G401 (cell line): ENCODE measurements at places on chromosomes 6 and 20. TPM values are rescaled to one million over a fixed set of nuclear protein-coding genes. Genes with fewer than 3 reads are reported as not detected.

DNA sequence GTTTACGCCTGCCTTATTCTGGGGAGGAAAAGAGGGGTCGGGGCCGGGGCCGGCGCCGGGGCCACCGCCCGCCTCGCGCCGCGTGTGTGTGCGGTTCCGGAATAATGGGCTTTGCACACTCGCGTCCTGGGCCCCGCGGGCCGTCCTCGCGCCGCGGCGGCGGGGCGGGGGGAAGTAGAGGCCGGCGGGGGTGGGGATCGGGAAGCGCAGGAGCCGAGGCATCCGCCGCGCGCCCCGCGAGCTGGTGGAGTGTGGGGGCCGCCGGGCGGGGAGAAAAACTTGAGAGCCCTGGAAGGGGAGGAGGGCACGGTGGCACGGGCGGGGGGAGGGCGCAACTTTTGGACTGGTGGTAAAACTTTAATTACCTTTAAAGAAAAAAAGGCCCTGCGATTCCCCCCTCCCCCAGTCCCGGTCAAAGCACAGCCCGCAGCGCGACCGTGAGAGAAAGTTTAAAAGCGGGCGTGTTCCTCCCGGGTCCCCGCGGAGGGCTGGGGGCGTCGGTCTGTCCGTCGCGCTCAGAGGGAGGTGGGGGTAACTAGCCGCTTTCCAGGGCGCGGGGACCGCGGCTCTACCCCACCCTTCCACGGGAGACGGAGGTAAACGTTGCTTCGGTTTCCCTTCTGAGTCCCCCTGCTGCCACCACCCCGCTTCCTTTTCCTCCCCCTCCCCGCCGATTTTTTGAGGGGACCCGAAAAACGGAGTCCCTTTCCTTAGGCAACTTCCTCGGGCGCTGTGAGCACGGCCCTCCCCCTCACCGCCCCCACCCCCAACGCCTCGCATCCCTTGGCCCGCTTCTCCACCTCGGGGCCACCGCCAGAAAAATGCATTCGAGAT is 1.9 kb downstream of the L3MBTL3 start:
- peak; percentile 15 for DNase-seq

The MCM3 gene
- total RNA-seq: 326 and 392 TPM in 2 replicates

The CST3 gene
- 26.7 and 56.5 TPM in 2 replicates for total RNA-seq

The CEP43 gene
- total RNA-seq: 21.3 and 48.8 TPM in 2 replicates

DNA sequence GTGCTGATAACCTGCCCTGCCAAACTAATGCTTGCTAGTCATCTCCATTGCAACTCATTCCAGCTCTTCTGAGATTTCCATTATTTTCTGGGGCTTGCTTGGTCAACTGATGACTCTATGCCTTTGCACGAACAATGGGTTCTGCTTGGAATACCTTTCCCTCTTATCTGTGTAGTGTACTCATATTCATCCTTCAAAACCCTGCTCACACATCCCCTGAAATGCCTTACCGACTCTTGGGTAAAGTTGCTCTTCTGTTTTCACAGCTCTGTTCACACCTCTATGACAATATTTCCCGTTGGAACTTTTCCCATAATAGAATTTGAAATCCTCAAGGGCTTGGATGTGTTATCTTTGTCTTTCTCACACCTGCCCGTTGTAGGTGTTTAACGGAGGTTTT is 331.0 kb upstream of the SOX4 start:
- DNase-seq: no peak

DNA sequence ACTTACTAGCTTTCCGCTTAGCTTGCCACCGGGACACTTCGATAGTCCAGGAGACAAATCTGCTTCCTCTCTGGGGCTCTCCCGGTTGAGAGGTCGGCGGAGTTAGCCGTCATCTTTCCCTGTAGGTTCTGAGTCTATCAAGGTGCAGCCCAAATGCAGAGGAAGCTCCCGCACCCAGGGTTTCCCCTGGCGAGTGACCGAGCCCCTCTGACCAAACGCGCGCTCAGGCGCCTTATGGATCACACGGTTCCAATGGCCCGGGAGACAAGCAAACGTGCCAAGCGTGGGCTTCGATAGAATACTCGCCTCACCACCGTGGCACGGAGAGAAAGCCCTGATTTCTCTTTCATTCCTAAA is 15.8 kb upstream of the FOXC1 start:
- DNase-seq: no peak

- DNase-seq: no peak
Measured at GRCh38 chr6:159981403-159982245, 12.7 kb downstream of the IGF2R start.

DNA sequence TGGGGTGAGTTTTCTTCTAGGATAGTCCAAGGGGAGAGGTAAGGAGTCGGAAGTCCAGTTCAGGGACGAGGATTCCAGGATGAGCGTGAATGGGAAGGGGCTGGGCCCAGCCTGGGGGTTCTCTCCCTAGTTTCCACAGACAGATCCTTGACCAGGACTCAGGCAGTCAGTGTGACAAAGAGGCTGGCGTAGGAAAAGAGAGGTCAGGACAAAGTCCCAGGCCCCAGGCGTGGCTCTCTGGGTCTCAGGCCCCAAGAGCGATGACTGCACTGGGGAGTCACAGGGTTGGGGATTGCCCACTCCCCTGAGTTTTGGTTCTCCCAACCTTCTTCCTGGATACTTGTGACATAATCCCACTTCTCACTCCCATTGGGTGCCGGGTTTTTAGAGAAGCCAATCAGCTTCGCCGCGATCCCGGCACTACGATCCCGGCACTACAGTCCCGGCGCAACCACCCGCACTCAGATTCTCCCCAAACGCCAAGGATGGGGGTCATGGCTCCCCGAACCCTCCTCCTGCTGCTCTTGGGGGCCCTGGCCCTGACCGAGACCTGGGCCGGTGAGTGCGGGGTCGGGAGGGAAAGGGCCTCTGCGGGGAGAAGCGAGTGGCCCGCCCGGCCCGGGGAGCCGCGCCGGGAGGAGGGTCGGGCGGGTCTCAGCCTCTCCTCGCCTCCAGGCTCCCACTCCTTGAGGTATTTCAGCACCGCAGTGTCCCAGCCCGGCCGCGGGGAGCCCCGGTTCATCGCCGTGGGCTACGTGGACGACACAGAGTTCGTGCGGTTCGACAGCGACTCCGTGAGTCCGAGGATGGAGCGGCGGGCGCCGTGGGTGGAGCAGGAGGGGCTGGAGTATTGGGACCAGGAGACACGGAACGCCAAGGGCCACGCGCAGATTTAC is 46.2 kb upstream of the TRIM26 start:
- peak; percentile 88 for DNase-seq

The C6orf141 gene
- 0.17 TPM in 1 of 2 replicates, not detected in the other for total RNA-seq

DNA sequence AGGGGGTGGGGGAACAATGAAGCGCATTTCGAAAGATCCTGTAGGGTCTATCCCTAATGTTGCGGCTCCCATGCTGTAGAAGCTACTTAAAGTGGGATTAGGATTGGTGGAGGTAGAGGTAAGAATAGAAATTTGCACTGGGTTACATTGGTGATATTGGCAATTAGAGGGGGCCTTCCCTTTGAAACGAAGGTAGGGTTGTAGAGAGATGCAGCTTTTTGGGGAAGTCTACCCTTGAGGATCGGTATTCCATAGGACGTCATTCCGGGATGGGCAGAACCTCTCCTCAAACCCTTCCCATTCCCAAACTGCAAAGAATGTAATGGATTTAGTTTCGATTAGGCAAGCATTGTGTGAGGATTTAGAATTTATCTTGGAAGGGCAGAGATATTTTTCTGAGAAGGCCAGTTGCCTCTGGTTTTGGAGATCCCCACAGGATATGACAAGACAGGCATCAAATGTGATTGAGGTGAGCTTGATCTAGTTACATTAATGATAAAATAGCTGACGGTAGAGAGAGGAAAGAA is 5.4 kb upstream of the ZNFX1 start:
- DNase-seq: no peak

DNA sequence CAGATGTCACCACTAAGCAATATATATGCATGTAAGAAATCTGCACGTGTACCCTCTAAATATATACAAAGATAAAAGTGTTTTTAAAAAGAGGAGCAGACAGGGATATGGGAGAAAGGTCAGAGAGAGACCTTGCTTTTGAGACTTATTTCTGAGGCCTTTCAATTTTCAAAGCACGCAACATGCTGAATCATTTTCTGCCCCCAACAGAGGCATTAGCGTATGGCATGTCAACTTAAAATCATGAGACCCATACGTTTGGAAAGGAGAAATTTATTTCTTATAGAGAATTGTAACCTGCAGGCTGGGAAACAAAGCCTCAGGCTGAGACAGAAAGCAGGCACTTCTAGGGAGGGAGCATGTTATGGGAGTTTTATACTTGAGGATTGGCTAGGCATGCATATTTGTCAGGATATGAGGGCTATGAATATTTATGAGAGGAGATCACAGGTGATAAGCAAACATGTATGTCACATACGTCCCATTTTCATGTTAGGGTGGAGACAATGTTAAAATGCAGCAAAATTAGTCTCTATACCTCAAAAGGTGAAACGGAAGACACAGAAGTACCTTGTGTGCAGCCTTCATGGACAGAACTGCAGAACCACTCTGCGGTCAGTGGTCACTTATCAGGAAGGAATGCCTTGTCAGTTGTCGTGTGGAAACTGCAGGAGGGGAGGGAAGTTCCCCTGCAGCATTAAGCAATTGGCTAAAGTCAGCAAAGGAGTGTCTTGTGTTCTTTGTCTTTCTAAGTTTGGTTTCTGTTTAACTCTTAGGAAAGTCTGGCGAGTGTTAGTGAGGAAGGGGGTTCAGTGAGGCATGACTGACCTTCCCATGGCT is 6.3 kb upstream of the GABRR2 start:
- DNase-seq: no peak

DNA sequence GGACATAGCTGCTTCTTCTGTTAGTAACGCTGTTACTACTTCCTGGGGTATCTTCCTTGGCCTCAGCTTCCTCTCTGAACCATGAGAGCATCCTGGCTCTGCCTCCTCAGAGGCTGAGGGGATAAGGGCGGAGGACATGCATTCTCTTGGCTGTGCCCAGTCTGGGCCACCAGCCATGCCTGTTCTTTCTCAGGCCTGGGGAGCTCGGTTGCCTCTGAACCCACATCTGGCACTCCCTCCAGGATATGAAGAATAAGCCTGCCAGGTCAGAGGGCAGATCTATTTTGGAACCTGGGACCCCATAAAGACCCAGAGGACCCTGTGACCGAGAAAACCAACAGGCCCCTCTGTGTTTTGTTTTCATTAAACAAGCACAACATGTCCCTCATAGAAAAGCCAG is 6.6 kb upstream of the ANGPT4 start:
- no peak for DNase-seq

The SALL4 gene
- total RNA-seq: 48.8 and 55.8 TPM in 2 replicates

DNA sequence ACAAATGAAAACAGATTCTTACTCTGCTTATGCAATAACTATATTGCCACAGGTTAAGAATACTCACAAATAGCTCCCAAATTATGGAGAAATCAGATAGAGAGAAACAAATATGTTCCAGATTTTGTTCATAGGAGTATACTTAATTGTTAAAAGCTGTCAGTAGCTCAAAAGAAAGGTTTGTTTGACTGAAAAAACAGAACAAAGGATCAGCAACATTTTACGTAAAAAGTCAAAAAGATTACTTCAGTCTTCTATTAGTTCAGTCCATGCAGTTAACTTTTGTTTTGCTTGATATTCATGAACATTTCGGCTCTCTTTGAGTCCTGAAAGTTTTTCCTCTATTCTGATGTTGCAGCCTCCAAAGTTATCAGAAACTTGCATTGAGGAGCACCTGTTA is 13.4 kb upstream of the NANP start:
- DNase-seq: no peak

The TMEM74B gene
- 1.2 TPM in 1 of 2 replicates, not detected in the other for total RNA-seq

The GNAS-AS1 gene
- total RNA-seq: not detected in 2 replicates

GRCh38 chr6:159092631-159093030 is 47.8 kb upstream of the TAGAP start:
- DNase-seq: no peak

The DEFB125 gene
- not detected in 2 replicates for total RNA-seq

- no peak for DNase-seq
Measured at GRCh38 chr6:158041370-158041769, 59.7 kb downstream of the SYNJ2 start.

- peak; percentile 12 for DNase-seq
Measured at GRCh38 chr6:108027594-108027993, 46.9 kb downstream of the OSTM1 start.

GRCh38 chr6:165676435-165677068 is 13.5 kb upstream of the PDE10A start:
- no peak for DNase-seq

DNA sequence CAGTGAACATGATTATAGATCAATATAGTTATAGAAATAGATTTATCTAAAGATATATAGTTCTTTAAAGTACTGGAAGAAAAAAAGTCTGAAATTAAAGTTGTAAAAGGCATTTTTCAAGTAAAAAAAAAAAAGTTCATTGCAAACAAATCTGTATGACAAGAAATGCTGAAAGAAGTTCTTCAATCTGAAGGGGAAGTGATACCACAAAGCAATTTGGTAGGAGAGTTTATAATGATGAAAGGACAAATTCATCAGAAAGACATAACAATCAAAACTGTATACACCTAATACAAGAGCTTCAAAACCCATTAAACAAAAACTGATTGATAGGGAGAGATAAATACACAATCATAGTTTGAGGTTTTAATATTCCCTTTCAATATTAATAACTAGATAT is 14.1 kb downstream of the HUS1B start:
- DNase-seq: no peak

- no peak for DNase-seq
Measured at GRCh38 chr6:11387707-11388430, 149.7 kb upstream of the TMEM170B start.

The MUCL3 gene
- not detected in 2 replicates for total RNA-seq

The COQ3 gene
- 10.5 and 14.0 TPM in 2 replicates for total RNA-seq

The SIRPB2 gene
- not detected in 2 replicates for total RNA-seq

The SAMD3 gene
- total RNA-seq: not detected in 2 replicates

GRCh38 chr6:115765966-115766365 is 294.7 kb downstream of the FRK start:
- DNase-seq: no peak

The PAX1 gene
- total RNA-seq: not detected in 2 replicates

The JPH2 gene
- total RNA-seq: 0.24 and 1.8 TPM in 2 replicates

- DNase-seq: no peak
Measured at GRCh38 chr6:37942606-37943376, 123.3 kb downstream of the ZFAND3 start.

DNA sequence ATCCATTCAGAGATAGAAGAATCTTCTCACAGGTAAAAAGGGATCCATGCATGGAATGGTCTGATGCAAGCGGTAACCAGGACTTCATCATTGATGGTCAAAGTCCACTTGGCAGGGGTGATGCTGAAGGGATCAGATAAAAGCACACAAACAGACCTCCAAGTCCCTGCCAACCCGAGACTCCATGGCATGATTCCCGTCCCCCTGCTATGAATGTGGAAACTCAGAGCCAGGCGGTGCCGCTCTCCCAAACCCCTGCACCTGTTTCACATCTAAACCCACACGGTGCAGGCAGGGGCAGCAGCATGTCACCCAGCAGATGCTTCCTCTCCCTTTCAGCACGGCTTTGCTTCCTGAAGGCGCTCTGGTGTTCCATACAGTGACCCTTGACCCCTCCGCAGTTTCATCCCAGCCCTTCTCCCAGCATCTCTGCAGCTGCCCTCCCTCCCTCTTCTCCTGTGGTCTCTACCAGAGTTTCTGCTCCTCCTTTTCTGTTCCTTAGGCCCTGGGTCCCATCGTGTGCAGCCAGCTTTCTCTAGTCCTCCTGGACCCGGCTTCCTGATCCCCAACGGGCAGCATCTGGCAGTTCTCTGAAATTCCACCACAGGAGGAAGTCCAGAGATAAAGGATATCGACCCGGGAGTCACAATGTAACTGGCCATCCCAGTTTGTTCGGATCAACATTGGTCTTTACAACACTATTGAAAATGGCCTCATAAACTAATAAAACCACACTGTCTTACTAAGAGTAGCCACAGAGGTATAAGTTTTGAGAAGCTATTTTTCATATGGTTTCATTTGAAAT is 235.0 kb downstream of the TTLL2 start:
- DNase-seq: no peak

The GLP1R gene
- total RNA-seq: not detected in 2 replicates

The AFDN gene
- total RNA-seq: 11.9 and 13.8 TPM in 2 replicates

GRCh38 chr6:106141441-106142237 is 55.5 kb downstream of the PRDM1 start:
- DNase-seq: no peak

The VIP gene
- not detected in 2 replicates for total RNA-seq
